ENCODE measurements at places on chromosomes 6 and 20.

DNA sequence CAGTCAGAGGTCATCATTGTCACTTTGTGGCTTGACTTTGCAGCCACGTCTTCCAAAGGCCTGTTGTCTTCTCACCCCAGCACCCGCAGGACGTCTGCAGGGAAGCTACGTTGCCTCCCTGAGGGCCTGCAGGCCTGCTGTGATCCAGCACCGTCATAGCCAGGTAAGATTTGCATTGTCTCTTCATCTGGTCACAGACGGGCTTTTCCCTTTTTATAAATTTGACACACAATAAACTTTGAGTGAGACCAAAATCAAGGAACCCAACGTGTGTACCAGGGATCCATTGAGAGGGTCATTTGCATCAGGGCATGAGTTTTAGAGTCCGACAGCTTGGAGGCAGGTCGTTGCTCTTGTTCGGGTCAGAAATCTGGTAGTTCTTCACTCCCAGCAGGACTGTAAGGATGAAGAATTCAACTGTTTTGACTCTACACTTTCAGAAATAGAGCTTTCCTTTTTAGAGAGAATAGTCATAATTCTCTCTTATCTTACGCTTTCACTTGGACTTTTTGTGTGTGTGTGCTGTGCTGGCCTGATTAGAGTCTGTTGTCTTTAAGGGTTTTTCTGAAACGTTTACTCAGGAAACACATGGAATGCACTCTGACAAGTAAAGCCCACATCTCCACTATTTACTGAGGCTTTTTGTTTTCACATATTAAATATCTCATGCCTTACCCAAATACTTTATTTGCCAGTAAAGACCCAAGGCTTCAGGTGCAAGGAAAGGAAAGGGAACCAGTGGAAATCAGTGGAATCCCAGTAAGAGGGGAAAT is 177.2 kb upstream of the TAB2 start:
- no peak for DNase-seq

- no peak for DNase-seq
Measured at GRCh38 chr6:166471797-166472260, 89.1 kb upstream of the MPC1 start.

DNA sequence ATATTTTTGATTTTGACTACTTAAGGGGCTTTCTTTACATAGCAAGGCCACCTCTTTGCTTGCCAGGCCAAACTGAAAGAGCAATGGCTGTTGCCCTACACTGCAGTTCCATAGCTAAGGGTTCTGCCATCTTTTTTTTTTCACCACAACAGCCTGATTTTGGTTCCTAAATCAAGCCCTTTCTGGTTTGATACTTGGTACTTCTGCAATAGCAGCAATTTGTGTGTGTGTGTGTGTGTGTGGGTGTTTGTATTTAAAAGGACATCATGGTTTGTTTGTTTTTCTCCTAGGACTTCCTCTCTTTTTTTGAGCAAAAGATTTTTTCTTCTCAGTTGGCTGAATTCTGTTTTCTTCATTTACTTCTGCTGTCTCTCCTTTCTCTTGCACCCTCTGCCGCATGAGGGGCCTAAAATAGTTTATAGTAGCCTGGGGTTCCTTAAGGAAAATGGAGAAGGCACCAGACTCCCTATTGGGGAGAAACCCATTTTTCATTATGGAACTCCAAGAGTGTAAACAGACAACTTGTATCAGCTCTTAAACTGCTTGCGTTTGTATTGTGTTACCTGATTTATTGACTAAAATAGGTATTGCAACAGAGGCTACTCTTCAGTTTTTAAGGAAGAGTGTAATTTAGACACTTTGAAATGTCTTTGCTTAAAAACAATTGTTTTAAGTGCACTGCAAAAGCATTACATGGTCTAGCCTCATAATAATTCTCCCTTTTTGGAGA is 12.2 kb upstream of the GCLC start:
- no peak for DNase-seq

- no peak for DNase-seq
Measured at GRCh38 chr20:54539521-54540046, 64.2 kb downstream of the DOK5 start.

DNA sequence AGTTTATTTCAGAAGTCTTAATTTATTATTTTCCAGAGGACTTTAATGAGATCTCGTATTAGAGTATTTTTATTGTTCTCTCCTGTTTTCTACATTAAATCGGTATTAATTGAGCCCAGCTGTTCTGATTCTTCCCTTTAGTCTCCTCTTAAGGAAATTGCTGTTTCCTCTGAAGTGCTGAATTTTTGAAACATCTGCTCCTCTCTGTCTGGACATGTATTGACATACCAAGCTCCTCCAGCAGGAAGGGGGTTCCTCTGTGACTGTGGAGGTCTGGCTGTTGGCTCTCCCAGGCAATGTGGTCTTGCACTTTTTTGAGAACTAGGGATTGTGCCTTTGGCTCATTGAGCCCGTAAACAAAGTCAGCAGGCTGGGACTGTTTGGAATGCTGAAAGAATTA is 74.9 kb downstream of the MAP3K4 start:
- no peak for DNase-seq

DNA sequence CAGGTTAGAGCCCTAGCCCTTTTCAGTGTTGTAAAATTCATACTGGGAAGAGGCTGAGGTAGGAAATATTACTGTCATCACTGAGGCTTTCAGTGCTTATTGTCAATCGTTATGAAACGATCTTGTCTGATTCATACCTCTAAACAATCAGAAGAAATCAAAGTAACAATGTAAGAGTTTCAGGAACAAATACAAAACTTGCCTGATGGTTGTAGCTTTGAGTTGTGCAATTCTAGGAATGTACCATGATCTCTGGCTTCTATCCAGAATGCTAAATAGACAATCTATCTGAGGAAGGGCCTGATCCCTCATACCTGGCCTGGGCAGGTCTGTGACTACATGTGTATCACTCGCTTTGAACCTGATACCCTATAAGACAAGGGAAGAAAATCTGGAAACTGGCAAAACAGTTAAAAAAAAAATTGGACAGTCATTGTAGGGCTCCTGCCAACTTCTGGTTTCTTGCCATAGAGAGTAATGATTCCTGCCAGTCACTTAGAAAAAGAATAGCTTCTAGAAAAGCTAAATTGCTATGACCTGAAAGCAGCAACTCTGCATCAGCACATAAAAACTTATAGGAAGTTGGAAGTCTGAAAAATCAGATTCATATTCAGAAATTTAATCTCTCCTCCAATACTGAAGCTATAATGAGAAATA is 234.7 kb downstream of the BTBD9 start:
- no peak for DNase-seq

DNA sequence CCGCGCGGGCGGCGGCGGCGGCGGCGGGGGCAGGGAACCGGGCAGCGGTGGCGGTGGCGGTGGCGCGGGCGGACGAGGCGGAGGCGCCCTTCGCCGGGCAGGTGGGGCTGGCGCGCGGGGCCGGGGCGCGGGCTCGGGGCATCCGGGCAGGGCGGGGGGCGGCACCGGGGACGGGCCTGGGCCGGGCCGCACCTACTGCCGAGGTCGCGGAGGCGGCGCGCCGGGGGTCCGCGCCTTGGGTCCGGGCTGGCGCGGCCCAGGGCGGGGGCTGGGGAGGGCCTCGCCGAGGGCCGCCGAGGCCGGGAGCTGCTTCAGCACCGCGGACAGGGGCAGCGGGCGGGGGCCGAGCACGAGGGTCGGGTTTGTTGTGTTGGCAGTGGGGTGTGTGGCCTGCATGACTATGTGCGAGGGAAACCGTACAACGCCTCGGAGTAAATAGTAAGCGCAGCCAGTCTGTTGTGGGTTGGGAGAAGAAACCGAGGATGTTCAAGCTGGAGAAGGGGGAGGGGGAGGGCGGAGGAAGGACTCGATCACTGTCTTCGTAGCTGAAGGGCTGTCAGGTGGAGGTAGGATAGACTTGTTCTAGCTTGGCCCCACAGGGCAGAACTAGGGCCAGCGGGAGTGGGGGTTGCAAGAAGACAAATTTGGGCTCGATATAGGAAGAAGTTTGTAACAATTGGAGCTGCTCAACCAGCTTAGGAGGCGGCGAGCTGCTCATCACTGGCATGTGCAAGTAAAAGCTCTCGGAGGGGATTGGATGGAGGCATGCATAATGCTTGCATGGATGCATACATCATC is 593 bp downstream of the MMP24 start:
- peak; percentile 31 for DNase-seq

DNA sequence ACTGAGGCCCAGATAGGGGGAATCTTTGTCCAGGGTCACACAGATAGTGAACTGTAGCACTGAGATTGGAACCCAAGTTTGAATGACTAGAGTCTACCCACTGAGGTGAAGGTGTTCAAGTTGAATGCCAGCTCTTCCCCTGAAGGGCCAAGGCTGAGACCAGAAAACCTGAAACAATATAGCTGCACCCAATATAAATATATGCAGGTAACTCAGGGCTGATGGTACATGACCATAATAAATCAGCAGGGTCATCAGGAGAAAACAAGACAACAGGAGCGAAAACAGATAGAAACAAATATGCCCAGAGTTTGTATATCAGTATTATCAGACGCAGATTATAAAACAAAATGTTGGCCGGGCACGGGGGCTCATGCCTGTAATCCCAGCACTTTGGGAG is 4.0 kb upstream of the RBCK1 start:
- no peak for DNase-seq

- no peak for DNase-seq
Measured at GRCh38 chr6:113112086-113112485, 745.1 kb upstream of the MARCKS start.

- DNase-seq, result no peak
Measured at GRCh38 chr6:140160909-140161308, 786.5 kb upstream of the CITED2 start.

GRCh38 chr6:108432792-108433191 is 127.9 kb upstream of the FOXO3 start:
- DNase-seq, result no peak

- DNase-seq, result no peak
Measured at GRCh38 chr20:8390037-8390433, 258.0 kb downstream of the PLCB1 start.

DNA sequence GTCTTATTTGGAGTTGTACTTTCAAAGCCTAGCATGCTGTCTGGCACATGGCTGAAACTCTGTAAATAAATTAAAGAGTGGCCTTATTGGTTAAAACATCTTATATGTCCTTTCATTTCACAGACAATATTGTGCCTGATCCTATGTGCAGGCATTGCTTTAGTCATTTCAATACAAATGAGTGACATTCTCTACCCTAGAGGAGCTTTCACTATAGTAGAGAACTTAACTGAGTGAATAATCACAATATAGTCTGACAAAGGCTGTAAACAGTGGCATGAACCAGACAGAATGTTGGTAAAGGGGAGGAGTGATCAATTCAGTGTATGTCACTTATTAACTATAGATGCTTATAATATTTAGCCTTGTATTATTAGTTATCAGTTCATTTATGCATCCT is 481.8 kb downstream of the TFAP2B start:
- no peak for DNase-seq

DNA sequence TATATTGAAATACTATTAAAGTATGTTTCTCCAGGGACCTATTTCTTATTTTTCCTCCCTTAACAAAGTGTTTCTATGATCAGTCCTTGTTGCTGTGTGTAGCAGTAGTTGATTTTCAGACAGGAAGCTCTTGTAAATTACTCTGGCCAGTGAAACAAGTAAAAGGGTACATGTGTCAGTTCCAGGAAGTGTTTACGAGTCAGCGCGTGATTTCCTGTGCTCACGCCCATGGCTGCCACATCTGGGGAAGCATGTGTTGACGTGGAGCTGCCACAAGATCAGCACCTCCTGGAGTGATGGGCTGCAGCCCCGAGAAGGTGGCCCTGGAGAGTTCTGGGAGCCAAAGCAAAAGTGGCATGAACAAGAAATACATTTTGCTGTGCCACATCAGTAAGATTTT is 38.6 kb upstream of the GGTLC1 start:
- DNase-seq, result no peak

DNA sequence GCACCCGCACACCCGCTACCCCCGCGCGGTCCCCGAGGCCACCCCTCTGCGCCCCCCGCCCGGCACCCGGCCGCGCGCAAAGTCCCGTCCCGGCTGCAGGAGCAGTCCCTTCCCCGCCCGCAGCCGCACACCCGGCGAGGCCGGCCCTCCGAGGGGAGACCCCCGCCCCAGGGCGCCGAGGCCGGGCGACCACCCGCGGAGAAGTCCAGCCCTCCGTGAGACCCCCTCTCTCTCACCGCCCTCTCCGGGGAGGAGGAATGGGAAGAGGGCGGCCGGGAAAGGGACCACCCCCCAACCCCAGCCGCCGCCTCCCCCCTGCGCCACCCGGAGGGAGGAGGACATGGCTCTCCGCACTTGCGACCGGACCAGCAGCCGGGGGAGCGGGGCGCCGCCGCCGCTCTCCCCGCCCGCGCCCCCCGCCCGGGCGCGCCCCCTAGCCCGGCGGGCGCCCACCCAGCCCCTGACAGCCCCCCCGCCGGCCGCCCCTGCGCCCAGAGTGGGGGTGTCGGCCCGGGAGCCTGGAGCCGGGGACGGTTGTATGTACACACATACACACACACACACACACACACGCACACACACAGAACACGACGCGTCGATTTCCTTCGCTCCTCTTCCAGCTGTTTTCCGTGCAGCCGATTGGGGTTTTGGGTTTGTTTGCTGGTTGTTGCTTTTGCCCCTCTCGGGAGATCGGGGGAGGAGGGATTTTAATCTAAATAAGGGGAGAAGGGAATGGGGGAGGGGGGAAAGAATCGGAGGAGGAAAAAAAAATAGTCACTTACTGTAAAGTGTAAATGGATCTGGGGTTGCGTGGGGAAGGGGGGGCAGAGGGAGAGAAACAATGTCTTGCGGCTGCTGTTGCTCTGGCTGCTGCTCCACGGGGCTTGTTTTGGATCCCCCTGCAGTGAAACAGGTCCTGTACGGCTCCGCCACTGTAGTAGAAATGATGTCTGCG is at the start of gene ATXN1:
Gene ATXN1, minus strand, starts transcription at position 945 of the 955 bp plus-strand sequence.
- peak; percentile 47 for DNase-seq

- DNase-seq, result no peak
Measured at GRCh38 chr20:38092260-38092857, 58.8 kb downstream of the RPRD1B start.

- DNase-seq, result peak; percentile 15
Measured at GRCh38 chr20:34045294-34045693, 51.6 kb downstream of the RALY start.

- no peak for DNase-seq
Measured at GRCh38 chr20:5602346-5602745, 147.9 kb upstream of the SHLD1 start.

DNA sequence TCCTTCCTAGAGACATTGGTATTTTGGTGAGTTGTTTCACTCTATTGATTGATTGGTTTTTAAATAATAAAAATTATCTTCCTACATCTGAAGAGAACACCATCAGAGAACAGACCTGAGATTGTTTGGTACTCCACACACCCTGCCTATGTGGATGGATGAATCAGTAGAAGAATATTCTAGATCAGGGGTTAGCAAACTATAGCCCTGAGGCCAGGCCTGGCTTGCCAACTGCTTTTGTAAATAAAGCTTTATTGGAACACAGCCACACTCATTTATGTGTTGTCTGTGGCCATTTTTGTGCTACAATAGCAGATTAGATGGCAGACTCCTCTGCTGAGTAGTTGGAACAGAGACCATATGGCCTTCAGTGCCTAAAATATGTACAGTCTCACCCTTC is 139.6 kb upstream of the INSM1 start:
- no peak for DNase-seq
